ENCODE measurements at places on chromosomes 7 and 10.

DNA sequence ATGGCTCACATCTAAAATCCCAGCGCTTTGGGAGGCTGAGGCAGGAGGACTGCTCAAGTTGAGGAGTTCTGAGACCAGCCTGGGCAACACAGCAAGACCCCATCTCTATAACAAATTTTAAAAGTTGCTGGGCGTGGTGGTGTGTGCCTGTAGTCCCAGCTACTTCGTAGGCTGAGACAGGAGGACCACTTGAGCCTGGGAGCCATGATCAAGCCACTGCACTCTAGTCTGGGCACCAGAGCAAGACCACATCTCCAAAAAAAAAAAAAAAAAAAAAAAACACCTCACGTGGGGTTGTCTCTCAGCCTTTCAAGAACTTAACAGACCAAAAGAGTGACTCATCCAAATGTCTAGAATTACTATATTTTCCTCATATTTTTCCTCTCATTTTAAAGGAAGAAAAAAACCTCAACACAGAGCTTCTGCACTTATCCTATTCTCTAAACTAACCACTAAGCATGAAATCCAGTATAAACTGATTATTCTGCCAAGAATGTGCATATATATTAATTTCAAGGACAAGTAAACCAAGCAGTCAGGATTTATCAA lies 46.3 kb downstream of the CUL2 start:
- no peak for DNase-seq

GRCh38 chr10:88110355-88110754 lies 246.9 kb downstream of the PTEN start:
- DNase-seq, result no peak

DNA sequence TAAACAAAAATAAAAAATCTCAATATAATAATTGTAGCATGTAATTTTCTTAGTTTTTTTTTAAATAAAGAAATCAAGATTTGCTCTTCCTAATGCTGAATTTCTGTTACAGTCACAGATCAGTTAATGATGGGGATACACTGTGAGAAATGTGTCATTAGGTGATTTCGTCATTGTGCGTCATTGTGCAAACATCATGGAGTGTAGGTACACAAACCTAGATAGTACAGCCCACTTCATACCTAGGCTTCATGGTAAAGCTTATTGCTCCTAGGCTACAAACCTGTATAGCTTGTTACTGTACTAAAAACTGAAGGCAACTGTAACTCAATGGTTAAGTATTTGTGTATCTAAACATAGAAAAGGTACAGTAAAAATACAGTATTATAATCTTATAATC lies 74.4 kb upstream of the LSM8 start:
- DNase-seq, result no peak

DNA sequence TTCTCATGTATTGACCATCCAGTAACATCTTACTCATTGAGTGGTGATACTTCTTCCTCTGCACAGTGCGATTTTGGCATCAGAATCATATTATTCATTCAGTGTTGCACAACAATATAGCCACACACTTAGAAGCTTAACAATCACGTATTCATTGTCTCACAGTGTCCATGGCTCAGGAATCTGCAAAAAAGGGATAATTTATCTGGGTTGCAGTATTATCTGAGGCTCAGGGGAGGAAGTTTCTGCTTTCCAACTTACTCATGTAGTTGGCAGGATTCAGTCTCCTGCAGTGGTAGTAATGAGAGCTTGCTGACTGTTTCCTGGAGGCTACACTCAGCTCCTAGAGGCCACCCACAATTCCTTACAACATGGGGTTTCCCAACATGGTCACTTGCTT lies 803.6 kb downstream of the SORCS1 start:
- DNase-seq, result no peak

DNA sequence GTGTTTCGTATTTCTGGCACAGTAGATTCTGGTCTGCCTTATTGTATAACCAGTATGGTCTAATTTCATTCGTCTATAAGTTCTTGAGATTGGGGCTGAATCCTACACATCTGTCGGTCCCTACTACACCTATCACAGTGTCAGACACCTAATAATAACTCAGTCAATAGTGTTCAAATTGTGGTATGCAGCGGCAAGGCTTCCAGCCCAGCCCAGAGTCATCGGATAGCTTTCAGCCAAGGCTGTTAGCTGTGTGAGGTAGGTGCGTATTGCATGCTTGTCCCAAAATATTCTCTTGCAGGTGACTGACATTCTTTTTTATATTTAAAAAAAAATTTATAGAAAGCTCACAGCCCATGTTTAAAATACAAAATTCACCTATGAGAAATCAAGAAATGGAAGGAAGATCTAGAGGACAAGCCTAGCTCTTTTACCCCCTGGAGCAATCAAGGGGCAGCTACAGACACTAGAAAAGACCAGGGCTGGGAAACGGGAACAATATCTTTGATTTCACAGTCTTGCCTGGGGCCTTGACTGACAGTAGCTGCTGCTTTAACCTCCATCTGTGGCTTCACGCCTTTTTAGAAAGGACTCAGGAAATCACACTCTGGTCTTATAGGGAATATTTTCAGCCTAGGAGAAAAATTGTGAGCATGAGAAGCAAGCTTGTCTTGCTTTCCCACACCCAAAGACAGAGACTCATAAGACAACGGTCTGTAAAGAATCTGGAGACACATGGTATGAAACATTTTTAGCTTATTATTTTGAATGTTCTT lies 9.5 kb upstream of the ASB4 start:
- DNase-seq, result peak; percentile 7

GRCh38 chr7:51679358-51679757 lies 362.7 kb upstream of the COBL start:
- DNase-seq, result no peak

GRCh38 chr10:58963101-58963534 lies 213.3 kb upstream of the PHYHIPL start:
- DNase-seq, result peak; percentile 17
